ENCODE measurements at places on chromosomes 16 and 17.

DNA sequence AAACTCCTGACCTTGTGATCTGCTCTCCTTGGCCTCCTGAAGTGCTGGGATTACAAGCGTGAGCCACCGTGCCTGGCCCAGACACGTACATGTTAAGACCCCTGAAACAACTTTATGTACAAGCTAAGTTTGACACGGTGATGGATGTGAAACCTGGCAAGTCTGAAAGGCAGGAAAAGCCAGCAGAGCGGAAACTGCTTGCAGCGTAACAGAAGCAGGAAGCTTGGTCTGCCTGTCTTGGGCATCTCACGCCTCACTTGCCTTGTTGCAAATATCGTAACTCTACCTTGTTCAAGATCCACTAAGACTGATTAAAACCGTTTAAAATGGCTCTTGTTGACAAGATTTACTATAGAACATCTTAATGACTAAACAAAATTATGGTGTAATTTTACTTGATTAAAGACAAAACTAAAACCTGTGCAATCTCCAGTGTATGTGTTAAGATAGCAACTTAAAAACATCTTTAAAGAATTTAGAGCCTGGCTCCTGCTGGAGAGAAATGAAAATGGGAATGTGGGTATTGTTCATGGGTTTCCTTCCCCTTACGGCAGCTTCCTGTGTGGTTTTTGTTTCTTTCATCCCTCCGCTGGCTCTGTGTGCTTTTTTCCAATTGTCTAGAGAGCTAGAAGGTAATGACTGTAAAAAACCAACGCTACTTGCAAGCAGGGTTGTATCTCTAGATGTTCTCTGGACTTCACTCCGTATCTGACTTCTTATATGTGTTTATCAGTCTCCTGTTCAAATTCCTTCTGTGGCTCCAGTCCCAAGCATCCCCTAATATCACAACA lies 477.6 kb downstream of the XYLT1 start:
- DNase-seq, result peak; percentile 48

DNA sequence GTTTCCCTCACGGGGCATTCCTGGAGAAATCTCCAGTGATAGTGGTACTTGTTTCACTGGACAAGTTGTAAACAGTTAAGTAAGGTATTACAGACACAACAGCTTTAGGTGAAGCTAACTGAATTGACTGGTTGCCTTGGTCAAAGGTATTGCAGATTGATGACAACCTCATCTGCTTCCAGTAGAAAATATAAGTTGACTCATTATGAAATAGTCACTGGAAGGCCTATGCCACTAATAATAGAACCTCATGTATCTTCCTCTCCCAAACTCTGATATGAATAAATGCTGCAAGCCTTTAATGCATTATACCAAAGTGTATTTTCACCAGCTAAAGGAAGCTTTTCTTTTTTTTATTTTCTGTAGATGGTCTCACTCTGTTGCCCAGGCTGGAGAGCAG lies 44.8 kb downstream of the GLG1 start:
- DNase-seq, result no peak

DNA sequence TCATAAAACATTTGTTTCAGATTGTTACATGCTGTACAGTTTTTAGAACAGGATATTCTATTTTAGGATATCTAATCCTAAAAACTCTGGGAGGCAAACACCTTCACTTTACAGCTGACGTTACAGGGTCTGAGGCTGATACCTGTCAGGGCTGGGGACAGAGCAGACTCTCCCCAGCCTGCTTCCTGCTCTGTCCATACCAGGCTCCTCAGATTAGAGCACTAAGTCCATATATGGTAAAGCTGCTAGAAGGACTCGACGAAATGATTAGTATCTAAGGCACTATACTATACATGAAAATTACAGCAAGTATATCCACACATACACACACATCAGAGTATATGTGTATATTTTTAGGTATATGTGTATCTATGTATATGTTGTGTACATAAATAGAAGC lies 125.2 kb downstream of the ZFHX3 start:
- no peak for DNase-seq

DNA sequence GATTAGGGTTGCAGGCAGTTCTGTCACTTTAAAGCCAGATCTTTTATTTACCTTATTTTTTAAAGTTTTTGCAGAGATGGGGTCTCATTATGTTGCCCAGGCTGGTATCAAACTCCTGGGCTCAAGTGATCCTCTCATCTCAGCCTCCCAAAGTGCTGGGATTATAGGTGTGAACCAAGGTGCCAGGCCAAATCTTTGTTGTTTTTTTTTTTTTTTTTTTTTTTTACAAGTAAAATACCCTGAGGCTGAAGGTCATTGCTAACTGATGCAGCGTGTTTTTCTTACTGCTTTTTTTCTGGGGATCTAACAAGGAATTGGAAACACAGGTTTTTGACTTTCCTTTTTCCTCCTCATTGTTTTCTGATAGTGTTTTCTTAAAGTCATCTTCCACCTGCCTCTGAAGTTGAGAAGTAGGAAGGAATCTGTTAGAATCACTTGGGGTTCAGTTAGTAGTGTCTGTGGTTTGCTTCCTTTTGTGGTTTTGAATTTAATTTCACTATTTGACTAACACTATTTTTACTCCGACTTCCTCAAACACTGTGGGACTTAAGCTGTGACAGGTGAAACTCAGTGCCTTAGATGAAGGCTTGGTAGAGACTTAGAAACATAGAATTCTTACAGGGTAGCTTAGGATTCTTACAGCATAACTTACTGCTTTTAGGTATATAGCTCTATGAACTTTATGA lies 22.2 kb downstream of the CLTC start:
- DNase-seq, result peak; percentile 80

GRCh38 chr17:82703036-82703745 lies 4.7 kb upstream of the RAB40B start:
- no peak for DNase-seq

Measured in B cell (primary cell).